ENCODE measurements at places on chromosomes 13 and 19. TPM values are rescaled to one million over a fixed set of nuclear protein-coding genes. Genes with fewer than 3 reads are reported as not detected.

The PEX11G gene
- 0.21 TPM for polyA plus RNA-seq

- DNase-seq: no peak
Measured at GRCh38 chr13:79090552-79091124, 315.4 kb downstream of the RBM26 start.

DNA sequence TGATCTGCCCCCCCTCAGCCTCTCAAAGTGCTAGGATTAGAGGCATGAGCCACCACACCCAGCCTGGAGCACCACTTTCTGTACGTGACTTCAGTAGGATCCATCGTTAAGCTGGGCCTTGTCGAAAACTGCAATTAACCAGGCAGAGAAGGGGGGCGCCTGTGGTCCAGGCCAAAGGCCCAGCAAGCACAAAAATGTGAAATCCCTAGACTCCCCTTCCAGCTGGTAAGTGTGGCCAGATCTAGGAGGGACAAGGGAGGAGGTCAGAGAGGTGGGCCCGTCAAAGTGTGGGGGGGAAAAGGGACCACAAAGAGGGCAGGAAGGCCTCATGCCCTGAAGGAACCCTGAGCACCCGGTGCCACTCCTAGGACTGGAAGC is 13.8 kb downstream of the DDX39A start:
- DNase-seq: no peak

GRCh38 chr19:55099557-55100506 is 17.6 kb downstream of the PPP1R12C start:
- DNase-seq: no peak

DNA sequence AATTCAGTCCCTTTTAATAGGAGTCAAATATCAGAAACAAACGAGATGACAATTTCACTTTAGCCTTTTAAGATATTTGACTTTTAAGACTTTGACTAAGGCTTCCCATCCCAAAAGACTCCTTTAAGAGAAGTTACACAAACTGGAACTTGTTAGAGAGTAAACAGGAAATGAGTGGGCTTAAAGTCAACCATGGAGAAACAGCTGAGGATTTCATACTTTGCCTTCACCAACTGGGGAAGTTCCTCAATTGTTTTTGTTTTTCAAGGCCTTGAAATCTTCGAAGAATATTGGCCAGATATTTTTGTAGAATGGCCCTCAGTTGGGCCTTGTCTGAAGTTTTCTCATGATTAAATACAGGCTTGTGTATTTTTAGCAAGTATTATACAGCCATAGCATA is 227.3 kb downstream of the POU4F1 start:
- DNase-seq: no peak
